B cell (primary cell): ENCODE measurements at places on chromosomes 1 and 21. TPM values are rescaled to one million over a fixed set of nuclear protein-coding genes. Genes with fewer than 3 reads are reported as not detected.

DNA sequence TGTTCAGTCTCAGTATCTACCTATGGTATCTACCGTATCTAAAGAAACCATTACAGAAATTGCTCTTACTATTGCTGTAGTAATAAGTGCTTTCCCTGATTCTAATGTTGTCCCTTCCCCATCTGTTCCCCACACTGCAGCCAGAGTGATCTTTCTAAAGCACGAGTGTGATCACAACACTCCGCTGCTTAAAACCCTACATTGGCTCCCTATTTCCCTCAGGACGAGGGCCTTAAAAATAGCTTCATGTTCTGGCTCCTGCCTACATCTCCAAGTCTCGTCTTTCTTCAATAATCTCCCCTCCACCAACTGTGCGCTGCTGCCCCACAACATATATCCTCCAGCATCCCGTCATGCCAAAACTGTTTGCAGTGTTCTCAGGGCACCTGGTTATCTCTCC is 150.6 kb downstream of the SDCCAG8 start:
- no peak for DNase-seq
- H3K27ac ChIP-seq = no peak overlapping the region
- H3K36me3 ChIP-seq = peaks cover 5% of the 10 kb centered on the region
- no peak overlapping the region for H3K4me3 ChIP-seq

DNA sequence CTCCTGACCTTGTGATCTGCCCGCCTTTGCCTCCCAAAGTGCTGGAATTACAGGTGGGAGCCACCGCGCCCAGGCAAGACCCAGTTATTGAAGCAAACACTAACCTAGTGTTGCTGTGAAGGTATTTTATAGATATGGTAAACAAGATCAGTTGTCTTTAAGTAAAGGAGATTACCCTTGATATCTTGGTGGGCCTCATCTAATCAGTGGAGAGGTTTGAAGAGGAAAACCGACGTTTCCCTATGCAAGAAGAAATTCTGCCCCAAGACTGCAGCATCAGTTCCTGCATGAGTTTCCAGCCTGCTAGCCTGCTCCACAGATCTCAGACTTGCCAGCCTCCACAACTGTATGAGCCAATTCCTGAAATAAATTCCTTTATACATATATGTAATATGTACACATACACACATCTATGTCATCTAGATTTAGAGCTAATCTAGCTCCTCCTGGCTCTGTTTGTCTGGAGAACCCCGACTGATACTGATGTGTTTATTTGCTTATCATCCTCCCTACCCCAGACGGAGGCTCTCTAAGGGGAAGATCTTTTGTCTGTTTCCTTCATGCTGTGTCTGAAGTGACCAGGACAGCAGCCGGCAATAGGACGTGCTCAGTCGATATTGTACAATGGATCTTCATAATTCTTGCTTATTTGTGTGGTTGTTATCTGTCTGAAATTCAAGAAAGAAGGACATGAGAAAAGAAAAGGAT is 90.9 kb downstream of the IER5 start:
- no peaks in the 10 kb centered on the region for H3K4me1 ChIP-seq
- H3K4me3 ChIP-seq = no peak overlapping the region
- no peak for DNase-seq
- no peaks in the 10 kb centered on the region for H3K36me3 ChIP-seq

- no peak overlapping the region for H3K27ac ChIP-seq
- H3K4me3 ChIP-seq = no peak overlapping the region
- H3K36me3 ChIP-seq = no peaks in the 10 kb centered on the region
Measured at GRCh38 chr1:237838320-237838719, 52.4 kb downstream of the ZP4 start.

DNA sequence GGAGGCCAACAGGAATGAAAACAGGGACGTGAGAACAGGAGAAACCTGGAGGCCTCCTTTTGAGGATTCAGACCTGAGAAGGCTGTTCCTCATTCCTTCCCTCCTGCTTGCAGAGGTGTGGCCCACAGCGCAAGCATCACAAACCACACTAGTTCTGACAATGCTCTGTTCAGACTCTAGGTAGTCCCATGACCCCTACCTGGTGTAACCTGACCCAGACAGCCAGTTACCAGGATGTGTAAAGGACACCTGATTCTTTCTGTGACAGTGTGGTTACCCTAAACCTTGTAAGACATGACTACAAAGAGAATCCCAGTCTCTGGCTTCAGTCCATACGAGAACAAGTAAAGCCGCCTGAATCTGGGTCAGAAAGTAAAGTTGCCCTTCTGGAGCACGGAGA is 3.2 kb downstream of the MECR start:
- H3K4me3 ChIP-seq = no peak overlapping the region
- H3K4me1 ChIP-seq = peaks cover 16% of the 10 kb centered on the region
- H3K27me3 ChIP-seq = no peaks in the 10 kb centered on the region
- peaks cover 3% of the 10 kb centered on the region for H3K36me3 ChIP-seq

Gene TTC39A
- total RNA-seq = 0.41 TPM in 1 of 2 replicates, not detected in the other

GRCh38 chr1:202688401-202688800 is 21.9 kb downstream of the SYT2 start:
- no peaks in the 10 kb centered on the region for H3K27me3 ChIP-seq
- no peak overlapping the region for H3K4me3 ChIP-seq
- H3K36me3 ChIP-seq = no peaks in the 10 kb centered on the region
- H3K27ac ChIP-seq = no peak overlapping the region
- no peak for DNase-seq

- peak; percentile 70 for DNase-seq
- H3K36me3 ChIP-seq = no peaks in the 10 kb centered on the region
- no peaks in the 10 kb centered on the region for H3K27me3 ChIP-seq
- H3K4me1 ChIP-seq = peaks cover 38% of the 10 kb centered on the region
- peak overlapping the region; percentile 81 for H3K27ac ChIP-seq
- no peak overlapping the region for H3K4me3 ChIP-seq
Measured at GRCh38 chr1:167601442-167602383, 28.3 kb upstream of the RCSD1 start.

Gene LRRC53
- total RNA-seq = not detected in 2 replicates

- H3K27ac ChIP-seq = peak overlapping the region; percentile 93
- H3K36me3 ChIP-seq = no peaks in the 10 kb centered on the region
- no peak for DNase-seq
- H3K4me3 ChIP-seq = peak overlapping the region; percentile 79
- H3K4me1 ChIP-seq = peaks cover 30% of the 10 kb centered on the region
Measured at GRCh38 chr1:86706018-86706635, 1.8 kb downstream of the SH3GLB1 start.

DNA sequence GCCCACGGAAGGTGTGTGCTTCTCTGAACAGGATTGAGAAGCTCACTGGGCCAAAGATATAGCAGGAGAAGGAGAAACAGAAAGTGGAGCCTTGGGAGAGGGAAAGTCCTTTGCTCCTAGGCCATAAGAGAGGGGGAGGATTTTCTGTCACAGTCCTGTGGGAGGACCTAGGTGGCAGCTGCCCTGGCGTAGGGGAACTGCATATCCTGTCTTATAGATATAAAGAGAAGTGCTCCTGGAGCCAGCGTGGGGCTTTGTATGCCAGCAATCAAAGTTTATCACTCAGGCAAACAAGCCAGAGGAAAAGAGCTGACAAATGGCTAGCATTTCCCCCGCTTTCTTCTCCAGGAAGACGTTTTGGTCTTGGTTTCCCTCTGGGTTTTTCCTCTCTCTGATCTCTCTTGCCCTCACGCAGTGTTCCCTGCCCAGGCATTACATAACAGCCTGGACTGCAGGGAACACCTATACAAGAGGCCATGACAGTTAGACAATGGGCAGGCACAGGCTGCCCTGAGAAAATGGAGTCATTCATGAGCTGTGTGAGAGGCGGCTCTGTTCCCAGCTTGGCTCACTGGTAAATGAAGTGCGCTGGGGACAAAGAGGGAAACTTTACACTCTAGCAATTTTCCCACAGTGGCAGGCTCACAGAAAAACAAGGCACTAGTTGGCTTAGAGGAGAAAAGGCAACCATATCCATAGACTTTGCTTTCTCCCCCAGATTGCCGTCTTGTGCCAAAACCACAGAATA is 52.5 kb upstream of the ZNF648 start:
- H3K4me3 ChIP-seq = no peak overlapping the region
- no peaks in the 10 kb centered on the region for H3K4me1 ChIP-seq
- H3K27ac ChIP-seq = no peak overlapping the region
- no peaks in the 10 kb centered on the region for H3K36me3 ChIP-seq

Gene SH2D1B
- 0.15 TPM in 1 of 2 replicates, not detected in the other for total RNA-seq
